CD4-positive, alpha-beta T cell treated with Interferon alpha-2 for 1 hour (primary cell): ENCODE measurements at places on chromosomes 3 and 15.

GRCh38 chr3:148162132-148162531 lies 535.6 kb upstream of the AGTR1 start:
- no peak for DNase-seq

DNA sequence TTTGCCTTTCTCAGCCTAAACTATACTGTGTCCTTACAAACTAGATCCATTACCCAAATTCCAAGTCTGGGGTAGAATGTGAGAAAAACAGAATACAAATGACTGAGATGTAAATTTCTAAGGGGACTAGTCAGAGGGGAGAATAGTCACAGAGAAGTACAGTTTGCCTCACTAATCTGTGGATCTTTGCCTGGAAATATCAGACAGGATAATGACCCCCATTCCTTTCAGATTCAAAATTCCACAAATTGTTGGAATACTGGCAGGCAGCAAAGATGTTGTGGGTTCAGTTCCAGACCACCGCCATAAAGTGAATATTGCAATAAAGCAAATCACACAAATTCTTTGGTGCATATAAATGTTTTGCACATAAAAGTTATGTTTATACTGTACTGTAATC lies 762.8 kb upstream of the NR2F2 start:
- DNase-seq = no peak

GRCh38 chr3:144257381-144257780 lies 285.8 kb downstream of the DIPK2A start:
- no peak for DNase-seq

DNA sequence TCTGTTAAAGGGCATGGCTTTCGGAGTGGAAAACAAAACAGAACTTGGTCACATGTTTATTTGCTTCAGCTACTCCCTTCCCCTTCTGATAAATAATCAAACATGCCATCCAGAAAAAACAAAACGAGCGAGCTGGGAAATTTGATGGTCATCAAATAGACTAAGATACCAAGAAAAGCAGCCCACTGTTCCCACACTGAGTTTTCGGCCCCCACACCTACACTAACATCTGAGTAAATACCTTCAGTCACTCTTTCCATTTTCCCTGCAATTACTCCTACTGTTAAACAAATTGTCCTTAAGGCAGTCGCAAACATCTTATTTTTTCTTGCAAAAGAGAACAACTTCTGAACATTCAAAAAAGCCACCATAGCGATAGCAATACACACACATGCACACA lies 454.6 kb downstream of the FOXP1 start:
- DNase-seq = no peak

DNA sequence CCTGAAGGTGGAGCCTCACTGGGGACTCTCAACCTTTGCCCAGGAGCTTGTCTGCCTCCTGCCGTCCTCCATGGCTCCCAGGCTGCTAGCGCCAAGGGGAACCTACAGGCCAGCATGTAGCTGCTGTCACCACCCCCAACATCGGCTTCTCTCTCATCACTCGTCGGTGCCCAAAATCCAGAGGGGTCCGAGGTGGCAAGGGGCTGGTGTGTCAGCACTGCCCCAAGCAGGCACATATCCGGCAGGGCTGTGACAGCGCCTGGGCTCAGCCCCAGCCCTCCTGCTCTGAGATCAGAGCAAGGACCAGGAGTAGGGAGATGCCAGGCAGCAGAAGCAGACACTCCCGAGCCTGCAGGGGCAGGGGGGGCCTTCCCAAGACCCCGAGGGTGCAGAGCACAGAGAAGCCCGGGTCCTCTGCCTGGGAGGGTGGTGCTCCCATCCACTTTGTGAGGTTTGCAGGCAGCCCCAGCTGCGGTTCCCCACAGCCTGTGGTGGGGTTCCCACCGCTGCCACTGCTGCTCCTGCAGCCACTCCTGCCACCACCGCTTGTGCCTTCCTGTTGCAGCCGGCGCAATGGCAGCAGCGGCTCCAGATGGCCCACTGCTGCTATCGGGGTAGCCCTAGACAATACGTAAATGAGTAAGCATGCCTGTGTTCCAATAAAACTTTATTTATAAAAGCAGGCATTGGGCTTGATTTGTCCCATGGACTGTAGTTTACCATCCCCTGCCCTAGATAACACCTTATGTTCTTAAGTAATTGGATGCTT lies 451.0 kb downstream of the EPHA6 start:
- DNase-seq = no peak

DNA sequence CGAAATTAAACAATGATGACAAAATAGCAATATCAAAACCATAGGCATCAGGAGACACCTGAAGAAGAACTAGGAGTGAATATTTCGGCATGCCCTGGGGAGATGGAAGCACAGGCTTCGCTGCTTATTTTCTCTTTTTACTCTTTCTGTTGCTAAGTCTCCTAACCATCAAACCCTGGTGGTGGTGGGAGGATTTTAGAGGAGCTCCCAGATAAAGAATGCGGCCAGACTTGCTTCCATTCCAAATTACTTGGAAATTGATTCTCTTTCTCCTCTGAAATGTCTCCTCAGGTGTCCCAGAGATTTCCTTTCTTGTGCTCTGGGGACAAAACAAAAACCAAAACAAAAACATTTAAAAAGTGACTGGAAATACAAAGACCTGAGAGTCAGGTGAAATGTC lies 243.0 kb downstream of the KBTBD8 start:
- no peak for DNase-seq
